ENCODE measurements at places on chromosomes 6 and 20.

GRCh38 chr6:53377289-53377688 is 28.5 kb upstream of the ELOVL5 start:
- no peak for DNase-seq

GRCh38 chr6:136031982-136032381 is 180.5 kb downstream of the PDE7B start:
- DNase-seq: no peak

DNA sequence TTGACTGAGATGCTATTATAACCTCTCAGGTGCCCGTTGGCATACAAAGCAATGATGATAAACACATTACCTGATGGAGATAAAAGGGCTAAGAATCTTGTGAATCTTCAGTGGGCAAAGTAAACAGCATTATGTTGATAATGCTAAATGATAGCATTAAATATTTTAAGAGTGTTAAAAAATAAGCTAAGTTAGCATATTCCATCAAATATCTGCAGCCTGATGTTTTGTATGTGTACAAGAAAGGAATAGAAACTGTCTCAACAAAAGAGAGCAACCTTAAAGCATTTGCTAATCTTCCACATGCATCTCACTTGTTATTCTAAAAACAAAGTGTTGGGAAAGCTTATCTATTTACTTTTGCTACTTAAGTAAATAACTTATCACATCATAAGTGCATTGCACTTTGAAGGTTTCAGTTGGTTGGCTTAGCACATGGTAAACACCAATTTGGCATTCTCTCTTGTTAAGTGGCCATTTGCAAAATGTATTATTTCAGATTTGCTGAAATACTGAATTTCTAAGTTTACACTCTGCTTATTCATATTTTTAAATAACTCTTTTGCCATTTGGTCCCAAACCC is 151.6 kb downstream of the SYNDIG1 start:
- no peak for DNase-seq

DNA sequence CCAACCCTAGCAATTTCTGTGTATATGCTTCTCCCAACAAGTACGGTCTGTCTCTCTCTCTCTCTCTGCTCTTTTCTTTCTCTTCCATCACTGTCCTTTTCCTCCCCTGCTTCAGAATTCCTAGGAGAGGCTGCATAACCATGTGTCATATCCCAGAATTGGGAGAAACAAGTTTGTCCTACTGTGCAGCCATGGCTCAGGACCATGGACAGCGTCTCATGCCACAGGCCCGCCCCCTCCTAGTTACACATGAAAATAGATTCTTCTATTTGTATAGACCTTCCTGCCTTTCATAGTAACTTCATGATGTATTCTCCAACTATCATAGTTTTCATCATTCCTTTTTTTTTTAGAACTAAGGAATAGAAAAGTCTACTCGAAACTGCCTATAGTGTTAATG is 98.0 kb downstream of the FNDC1 start:
- no peak for DNase-seq

All from stimulated activated CD4-positive, alpha-beta T cell treated with anti-CD3 and anti-CD28 coated beads, TNF-alpha, amount 100 ng/mL, for 4 hours (primary cell).